ENCODE measurements at places on chromosomes 7 and 10.

DNA sequence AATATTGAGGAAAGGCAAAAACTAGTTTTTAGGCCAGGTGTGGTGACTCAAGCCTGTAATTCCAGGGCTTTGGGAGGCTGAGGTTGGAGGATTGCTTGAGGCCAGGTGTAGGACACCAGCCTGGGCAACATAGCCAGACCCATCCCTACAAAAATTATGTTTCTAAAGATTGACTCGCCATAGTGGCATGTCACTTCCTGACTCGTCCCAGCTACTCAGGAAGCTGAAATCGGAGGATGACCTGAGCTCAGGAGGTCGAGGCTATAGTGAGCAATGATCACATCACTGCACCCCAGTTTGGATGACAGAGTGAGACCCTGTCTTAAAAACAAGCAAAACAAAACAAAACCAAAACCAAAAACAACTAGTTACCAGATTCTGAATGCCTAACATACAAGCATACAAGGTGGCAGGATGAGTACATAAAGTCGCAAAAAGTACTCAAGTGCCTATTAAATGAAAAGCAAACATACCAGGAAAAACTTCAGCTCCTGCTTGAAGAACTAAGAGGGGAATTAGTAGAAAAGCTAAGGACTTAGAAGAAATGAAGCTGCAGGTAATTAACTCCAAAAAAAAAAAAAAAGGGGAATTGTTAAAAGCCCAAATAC, 14.1 kb downstream of the ZNF398 start:
- DNase-seq: no peak

- DNase-seq: no peak
These were observed 58.6 kb downstream of the ADRB1 start for GRCh38 chr10:114102256-114102655.

- DNase-seq: no peak
These were observed 67.3 kb downstream of the DIP2C start for GRCh38 chr10:621981-622740.

- DNase-seq: no peak
These were observed 184.1 kb downstream of the ZNF33B start for GRCh38 chr10:42454313-42454712.

DNA sequence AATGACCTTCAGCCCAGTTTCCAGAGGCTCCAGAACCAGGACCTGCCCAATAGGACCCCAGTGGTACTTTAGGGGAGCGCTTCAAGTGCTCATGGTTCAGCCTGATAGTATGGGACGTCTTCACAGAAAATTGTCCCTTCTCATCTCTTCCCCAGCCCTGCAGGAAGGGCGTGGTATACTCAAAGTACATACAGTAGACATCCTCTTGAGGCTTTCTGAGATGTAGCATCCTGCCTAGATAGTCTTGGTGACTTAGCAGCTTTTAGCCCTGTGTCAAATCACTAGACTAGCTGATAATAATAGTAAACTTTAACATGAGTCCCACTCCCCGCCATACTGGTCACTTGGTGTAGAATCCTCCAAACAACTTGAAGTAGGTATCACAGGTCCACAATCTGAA, 193.2 kb downstream of the CYP26A1 start:
- DNase-seq: no peak

DNA sequence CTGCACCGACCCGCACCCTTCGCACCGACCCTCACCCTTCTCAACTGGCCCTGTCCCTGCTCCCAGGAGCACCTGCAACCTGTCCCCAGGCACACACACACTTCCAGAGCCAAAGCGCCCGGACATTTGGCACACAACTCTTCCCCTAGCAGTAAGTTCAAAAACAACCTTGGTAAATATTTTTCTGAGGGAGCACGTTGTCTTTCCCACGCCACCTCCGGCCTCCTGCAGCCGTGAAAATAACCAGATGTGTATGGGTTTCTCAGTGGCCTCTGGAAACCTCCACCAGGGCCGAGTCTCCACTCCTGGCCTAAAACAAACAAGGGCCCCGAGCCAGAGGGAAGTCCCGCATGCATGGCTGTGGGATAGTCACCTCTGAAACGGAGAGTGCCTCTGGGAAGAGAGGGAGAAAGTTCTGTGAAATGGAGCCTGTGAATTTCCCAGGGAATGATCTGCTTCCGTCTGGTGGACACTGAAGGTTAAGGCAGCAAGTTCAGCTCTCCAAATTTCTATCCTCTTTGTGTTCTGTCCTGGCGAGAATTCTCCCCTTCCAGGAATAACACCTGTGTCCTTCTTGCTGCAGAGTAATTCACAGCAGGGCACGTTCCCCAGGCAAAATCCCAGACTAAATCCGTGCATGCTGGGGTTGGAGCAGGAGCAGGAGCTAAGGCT, 15.8 kb downstream of the PODXL start:
- DNase-seq: no peak

DNA sequence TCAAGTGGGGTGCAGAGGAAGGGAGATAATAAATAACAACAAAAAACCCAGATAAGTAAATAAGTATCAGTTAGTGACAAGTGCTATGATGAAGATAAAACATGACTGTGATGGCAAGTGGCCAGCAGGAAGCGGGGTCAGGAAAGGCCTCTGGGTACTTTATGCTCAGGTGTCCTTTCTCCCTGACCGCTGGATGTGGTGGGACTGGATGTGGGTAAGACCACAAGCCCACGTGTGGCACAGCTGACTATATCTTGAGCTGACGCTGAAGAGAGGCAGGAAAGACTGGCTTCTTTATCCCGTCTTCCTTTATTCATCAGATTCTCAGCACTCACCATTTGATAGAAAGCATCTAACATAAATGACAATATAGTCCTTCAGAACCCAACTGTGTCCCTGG, 87.8 kb downstream of the CREB5 start:
- DNase-seq: no peak

DNA sequence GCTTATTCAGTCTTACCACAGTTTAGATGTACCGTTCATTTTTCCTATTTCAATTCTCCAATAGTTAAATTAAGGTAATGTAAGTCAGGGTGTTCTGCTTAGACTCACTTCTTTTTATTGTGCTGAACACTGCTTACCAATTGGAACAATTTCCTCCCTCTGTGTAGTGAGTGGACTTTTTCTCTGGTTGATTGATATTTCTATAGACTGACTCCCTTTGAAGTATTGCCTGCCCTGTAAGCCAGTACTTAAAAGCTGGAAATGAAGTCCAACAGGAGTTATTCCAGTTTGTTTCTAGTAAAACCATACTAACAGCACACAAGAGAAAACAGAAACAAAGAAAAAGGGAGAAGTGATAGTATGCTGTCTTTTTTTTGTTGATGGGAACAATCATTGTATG, 1674.9 kb downstream of the REEP3 start:
- no peak for DNase-seq

DNA sequence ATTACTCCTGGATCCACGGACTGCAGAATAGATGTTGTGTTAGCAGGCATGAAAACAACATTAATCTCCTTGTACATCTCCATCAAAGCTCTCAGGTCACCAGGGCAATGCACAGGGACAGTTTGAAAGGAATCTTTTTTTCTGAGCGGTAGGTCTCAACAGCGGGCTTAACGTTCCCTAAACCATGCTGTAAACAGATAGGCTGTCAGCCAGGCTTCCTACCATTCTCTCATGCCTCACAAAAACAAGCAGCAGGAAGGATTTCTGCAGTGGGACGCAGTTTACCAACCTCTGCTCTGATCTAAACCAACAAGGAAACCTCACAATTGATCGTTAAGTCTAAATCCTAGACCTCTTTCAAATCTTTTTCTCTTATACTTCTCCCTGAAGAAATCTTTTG, 50.8 kb downstream of the CNOT4 start:
- no peak for DNase-seq

DNA sequence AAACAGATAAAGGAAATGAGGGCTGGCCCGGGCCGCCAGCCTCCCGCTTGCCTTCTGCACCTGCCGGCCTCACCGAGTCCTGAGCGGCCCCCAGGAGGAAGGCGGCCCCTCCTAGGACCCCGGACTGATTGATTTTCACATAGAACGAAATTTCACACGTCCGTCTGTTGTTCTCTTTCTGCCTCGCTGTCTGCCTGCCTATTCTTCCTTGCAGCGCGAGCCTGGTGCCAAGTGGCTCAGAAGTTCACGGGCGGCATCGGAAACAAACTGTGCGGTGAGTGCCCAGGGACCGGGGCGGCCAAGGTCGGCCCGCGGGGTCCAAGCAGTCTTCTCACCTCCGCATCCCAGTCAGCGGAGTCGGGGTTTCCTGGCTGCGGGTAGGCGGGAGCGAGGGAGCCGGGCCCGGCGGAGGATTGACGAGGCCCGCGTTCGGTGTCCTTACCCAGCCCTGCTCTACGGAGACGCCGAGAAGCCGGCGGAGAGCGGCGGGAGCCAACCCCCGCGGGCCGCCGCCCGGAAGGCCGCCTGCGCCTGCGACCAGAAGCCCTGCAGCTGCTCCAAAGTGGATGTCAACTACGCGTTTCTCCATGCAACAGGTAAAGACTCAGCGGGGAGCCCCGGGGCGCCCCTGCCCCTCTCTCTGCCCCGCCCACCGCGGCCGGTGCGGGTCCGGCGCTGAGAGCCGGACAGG, 967 bp downstream of the GAD2 start:
- DNase-seq: peak; percentile 34

DNA sequence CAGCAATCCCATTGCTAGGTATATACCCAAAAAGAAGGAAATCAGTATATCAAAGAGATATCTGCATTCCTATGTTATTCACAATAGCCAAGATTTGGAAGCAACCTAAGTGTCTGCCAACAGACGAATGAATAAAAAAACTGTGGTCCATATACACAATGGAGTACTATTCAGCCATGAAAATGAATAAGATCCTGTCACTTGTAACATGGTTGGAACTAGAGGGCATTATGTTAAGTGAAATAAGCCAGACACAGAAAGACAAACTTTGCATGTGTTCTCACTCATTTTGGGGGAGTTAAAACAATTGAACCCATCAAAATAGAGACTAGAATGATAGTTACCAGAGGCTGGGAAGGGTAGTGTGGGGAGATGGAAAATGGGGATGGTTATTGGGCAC, 323.5 kb upstream of the NFE2L3 start:
- DNase-seq: no peak

DNA sequence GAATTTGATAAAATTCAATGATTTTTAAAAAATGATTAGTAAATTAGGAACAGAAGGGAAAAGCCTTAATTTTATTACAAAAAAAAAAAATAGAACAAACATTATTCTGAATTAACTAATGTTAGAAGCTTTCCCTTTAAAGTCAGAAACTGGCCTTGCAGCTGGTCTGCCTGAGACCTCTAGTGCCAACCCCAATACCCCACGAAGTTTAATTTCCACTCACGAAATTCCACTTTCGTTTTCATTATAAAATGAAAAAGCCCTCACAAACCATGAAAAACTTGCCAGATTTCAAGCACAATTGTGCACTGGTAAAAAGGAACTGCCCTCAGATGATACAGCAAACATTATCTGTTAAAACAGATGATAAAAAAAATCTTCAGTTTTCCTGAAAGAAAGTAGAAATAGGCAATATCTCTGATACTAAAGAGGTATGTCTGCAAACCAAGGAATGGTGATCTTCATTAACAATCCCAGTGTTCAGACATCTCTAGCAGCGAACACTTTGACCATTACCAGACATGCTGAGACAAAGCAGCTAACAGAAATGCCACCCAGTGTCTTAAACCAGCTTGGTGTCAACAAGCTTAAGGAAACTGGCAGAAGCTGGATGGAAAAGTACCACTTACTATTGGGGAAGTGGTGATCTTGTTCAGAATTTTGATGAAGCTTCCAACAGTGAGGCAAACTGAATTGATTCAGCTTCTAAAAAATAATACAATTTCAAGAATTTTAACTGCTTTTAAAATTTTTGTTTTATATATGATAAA, 80.2 kb downstream of the PALS2 start:
- no peak for DNase-seq

Data from NCI-H2081 (cell line).